NK-92 treated with Interleukin-12 subunit alpha and Interleukin-12 subunit beta, amount 100 ng/mL, for 24 hours (cell line): ENCODE measurements at places on chromosomes 3 and 15.

DNA sequence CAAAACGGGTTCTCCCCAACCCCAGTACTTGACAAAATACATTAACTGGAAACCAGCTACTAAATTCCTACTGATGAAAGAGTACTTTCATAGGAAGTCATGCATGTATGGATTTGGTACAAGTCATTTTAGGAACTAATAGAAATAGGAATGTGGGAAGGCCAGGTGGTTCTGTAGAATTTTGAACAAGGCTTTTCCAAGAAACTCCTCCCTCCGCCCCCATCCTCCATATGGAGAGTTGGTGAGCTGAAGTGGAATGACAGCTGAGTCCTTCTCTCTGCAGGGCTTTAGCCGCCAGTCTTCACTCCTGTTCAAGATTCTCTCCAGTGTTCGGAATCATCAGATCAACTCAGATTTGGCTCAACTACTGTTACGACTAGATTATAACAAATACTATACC, 33.2 kb downstream of the TUBGCP4 start:
- no peak for DNase-seq

DNA sequence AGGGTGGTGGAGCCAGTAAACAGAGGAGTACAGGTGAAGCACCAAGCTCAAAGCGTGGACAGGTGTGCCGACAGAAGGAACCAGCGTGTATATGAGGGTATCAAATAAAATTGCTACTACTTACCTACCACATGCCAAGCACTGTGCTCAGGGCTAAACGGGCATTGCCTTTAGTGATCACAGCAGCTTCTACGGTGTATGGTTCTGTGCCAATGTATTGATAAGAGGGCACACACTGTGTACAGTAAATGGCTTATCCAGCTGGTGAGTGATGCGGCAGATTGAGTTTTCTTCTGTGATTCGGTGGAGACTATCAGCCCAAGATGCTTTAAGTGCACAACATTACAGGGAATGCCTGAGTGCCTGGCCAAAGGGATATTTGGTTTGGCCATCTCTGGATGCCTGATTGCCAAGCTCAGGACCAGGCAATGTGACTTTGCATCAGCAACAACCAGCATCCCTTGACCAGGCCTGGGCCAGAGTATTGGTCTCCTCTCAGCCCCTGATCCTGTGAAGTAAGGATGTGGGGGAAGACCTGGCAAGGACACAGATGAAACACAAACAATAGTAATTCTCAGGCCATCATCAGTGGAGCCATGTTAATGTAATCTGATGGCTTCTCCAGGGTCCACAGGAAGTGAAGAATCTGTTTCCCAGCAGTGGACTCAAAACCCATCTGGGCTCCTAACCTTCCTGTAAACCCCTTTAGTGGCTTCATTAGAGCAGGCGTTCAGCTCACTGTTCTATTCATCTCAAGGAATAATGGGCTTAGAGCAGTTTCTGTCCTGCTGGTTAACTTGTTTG, 14.1 kb downstream of the STARD5 start:
- DNase-seq: no peak

GRCh38 chr3:149572796-149573414, 84.9 kb downstream of the WWTR1 start:
- no peak for DNase-seq

DNA sequence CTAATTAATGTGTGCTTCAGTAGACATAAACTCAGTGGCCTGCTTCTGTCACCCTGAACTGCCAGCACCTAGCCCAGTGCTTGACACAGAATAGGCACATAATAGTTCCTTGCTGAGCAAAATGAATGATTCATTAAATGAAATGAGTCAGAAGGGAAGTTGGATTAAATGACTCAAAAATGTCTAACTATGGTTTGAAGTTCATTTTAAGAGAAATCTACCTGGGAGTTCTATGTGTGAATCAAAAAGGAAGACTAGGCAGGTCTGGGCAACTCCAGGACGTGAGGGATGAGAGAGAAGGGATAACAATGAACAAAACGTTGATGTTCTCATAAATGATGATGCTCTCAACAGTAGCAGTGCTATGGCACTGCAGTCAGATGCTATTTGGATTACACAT, 175.0 kb downstream of the CFAP20DC start:
- DNase-seq: no peak

GRCh38 chr3:170358042-170359010, 811 bp downstream of the SKIL start:
- DNase-seq: peak; percentile 76

DNA sequence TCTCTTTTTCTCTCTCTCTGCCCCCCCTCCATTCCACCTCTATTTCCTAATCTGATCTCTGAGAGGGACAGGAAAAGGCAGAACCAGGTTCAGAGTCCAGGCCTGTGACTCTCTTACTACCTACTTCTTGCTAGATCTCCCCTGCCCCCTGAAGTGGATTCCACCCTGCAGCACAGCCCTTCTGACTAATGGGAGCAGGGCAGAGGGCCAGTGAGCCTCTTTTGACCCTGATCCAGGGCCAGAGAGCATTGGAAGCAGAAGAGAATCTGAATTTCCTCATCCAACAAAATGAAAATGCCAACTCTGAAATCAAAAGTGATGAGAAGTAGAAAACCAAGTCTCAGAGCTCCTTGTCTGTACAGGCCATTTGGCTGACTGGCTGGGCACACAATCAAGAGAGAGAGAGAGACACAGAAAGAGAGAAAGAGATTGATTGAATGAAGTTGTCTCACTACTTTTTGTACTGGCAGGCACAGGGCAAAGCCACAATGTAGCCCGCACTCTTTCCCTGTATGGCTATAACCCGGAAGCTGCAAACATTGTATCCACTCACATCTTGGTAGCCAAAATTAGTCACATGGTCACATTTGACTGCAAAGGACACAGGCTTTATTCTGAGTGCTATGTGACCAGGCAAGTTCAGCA, 31.6 kb upstream of the GLCE start:
- no peak for DNase-seq

DNA sequence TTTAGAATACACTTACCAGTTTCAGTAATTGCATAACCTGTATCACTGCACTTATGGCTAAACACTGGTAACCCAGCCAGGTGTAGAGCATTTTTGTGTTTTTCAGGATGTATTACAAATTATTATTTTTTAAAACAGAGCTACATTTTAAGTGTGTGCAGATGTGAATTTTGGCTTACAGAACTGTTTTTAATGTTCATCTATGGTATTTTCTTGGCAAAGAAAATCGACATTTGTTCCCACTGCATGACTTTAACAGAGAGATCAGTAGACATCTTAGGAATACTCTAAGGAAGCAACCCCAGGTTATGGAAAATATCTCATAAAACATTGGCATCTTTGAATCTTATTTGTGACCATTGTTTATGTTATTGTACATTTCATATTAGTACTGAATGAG, 73.3 kb downstream of the ATP13A4 start:
- DNase-seq: no peak

- no peak for DNase-seq
These were observed 348.5 kb downstream of the ERC2 start for GRCh38 chr3:56119575-56120349.

- DNase-seq: peak; percentile 42
These were observed 551 bp downstream of the DNAJC13 start for GRCh38 chr3:132417695-132418411.

DNA sequence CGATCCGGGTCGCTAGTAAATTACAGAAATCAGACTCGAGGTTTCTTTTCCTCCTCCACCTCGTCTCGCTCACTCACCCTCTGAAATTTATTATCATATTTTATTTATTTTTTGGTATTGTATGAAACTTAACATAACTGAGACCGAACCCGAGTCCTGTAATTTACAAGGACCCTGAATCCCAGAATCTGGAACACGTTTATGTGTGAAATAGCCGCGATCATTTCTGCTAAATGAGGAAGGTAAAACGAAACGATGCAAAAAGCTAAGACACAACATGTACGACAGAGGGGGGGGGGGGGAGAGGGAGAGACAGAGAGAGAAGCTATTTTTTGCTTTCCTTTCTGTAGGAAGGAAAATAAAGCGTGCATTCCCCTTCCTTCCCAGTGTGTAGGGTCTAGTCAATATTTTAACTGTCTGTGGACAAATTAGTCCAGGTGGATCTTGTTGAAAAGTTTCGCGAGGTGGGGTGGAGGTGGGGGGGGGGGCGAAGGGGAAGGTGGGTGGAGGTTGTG, 1.6 kb downstream of the BBX start:
- DNase-seq: no peak
